ENCODE measurements at places on chromosomes 3 and 15. TPM values are rescaled to one million over a fixed set of nuclear protein-coding genes. Genes with fewer than 3 reads are reported as not detected.

DNA sequence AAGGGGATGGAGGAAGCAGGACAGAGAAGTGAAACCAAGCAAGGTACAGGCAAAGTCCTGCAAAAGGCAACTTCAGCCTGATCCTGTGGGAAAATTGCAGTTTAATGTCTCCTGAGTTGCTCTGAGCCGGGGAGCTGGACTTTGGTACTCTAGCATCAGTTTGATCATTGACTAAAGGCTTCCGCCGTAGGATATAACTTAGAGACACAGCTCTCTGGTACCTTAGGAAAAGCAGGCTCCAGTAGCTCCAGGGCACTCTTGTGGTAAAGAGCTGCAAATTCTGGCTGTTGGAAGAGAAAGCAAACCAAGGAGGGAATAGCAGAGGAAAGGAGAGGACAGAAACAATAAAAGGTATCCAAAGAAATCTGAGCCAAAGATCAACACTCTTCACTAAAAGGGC is 521.1 kb downstream of the PLOD2 start:
- DNase-seq = no peak

GRCh38 chr15:40856746-40857145 is 12.9 kb downstream of the SPINT1 start:
- no peak for DNase-seq

- no peak for DNase-seq
Observed at GRCh38 chr3:117892431-117892841, 1142.2 kb downstream of the IGSF11 start.

- no peak for DNase-seq
Observed at GRCh38 chr3:17639765-17640164, 102.7 kb downstream of the TBC1D5 start.

DNA sequence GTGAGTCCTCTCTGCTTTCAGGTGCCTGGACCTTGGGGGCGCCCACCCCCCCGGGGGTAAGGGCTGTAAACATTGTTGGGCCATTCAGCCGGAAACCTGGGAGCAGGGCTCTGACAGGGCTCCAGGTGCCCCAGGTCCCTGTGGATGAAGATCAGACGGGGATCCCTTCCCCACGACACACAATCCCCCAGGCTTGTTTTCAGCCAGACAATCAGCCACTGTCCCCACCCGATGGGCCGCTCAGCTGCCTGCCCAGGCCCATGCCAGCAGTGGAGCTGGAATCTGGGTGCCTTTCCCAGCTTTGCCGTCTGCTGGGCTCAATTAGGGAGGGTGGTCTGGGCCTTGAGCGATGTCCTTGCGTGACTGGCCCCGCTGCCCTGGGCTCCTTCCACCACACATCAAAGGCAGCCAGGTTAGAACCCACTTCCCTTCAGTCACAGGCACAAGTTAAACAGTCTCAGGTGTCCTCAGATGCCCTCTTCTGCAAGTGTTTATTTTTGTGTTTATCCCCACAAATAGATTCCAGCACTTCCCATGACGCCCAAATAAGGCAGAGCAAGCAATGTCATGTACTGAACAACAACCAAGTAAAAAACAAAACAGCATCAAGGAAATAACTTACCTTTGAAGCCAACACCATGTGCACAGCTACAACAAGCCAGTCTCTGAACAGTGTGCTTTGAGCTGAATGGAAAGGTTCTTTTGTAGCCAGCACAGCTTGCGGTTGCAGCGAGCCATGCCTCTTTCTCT is 77.0 kb upstream of the ALDH1A3 start:
- DNase-seq = no peak

DNA sequence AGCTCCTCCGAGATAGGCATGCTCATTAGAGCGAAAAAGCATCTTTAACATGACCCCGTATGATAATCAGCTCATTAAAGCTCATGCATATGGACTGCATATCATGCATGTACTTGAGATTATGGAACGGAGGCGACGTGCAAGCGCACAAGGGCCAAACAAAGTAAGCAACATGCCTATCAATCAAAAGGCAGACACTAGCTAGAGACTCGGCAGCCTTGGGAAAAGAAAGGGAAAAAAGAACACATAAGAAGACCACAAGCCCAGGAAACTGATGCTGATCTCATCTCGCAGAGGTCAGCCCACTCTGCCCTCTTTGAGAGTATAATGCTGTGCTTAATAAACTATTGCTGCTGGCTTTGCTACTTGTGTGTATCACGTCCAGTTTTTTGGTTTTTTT is 2.6 kb upstream of the ACOX2 start:
- DNase-seq = no peak

The SAXO2 gene
- total RNA-seq = 0.91 TPM

The IMPDH2 gene
- 664 TPM for total RNA-seq

The TGM4 gene
- total RNA-seq = not detected

The ZNF280D gene
- total RNA-seq = 14.9 TPM

The PRICKLE2 gene
- total RNA-seq = not detected

Measured in activated T-cell treated with anti-CD3 and anti-CD28 coated beads, Interleukin-2, amount 50 U/mL, for 4 hours (primary cell).